ENCODE measurements at places on chromosomes 12 and 14.

DNA sequence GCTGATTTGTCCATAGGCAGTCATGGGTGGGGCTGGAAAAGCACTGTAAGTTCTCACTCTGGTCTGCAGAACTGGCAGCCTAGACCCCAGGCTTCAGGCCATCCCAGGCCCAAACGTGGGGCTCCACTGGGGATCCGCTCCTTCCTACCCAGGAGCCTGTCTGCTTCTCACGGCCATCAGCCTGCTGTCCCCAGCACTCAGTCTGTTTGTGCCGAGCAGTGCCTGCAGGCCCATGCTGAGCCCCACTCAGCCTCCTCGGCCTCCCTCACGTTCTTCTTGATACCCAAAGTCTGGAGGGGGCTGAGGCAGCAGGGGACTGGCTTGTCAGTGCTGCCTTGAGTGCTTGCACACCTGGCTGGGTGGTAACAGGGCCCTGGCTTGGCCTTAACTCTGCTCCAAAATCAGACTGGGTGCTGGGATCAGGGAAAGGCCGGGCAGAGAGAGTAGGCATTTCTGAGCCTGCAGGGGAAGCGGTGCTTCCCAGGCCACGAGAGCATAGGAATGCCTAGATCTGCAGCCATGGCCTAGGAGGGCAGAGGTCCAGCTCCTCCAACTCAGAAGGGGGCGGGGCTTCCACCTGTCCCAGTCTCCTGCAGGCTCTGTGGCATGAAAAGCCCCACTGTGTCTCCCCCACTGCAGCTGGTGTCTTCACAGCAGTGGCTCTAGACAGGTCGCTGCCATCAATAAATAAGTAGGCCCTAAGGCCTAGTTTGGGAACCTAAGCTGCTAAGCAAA, 772.4 kb upstream of the FBXO33 start:
- no peak for DNase-seq

GRCh38 chr14:32595497-32595896, 266.4 kb downstream of the AKAP6 start:
- DNase-seq, result no peak

- peak; percentile 59 for DNase-seq
Measured at GRCh38 chr12:31323391-31324115, 2.4 kb downstream of the SINHCAF start.

GRCh38 chr12:14952299-14952921, 9.0 kb downstream of the ARHGDIB start:
- peak; percentile 21 for DNase-seq

- no peak for DNase-seq
Measured at GRCh38 chr12:125245581-125246557, 180.6 kb downstream of the AACS start.

GRCh38 chr12:124906606-124907261, 7.7 kb downstream of the UBC start:
- DNase-seq, result peak; percentile 96

- DNase-seq, result peak; percentile 75
Measured at GRCh38 chr14:98138666-98139065, 1133.3 kb downstream of the BCL11B start.

GRCh38 chr14:99964979-99965378, 100.2 kb upstream of the EVL start:
- no peak for DNase-seq

DNA sequence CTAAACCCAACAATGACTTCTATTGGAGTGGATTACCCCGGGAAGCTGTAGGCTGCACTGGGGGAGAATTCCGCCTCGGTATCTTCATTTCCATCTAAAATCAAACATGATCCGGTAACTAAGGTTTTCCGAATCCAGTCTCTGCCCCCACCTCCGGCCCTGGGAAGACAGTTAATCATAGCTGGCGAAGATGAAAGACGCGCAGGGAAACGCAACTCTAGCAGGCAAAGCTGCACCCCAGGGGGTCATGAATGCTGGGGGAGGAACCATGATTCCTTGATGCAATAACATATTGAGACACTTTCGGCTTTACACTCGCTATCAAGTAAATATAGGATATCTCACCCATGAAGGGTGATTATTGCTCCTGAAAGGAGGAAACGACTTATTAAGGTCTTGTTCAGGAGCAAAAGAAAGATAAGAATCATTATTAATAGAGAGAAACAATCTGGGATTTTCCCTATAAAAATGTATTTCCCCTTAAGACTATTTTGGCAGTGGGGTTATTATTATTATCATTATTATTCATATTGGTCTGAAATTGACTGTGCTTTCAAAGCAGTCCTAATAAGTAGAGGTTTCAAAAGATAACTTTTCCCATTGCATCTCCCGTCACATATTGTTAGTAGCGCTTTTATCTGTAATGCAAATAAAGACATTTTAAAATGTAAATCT, 614.9 kb downstream of the VRK1 start:
- no peak for DNase-seq

GRCh38 chr14:91392623-91393303, 24.9 kb downstream of the CCDC88C start:
- DNase-seq, result no peak

DNA sequence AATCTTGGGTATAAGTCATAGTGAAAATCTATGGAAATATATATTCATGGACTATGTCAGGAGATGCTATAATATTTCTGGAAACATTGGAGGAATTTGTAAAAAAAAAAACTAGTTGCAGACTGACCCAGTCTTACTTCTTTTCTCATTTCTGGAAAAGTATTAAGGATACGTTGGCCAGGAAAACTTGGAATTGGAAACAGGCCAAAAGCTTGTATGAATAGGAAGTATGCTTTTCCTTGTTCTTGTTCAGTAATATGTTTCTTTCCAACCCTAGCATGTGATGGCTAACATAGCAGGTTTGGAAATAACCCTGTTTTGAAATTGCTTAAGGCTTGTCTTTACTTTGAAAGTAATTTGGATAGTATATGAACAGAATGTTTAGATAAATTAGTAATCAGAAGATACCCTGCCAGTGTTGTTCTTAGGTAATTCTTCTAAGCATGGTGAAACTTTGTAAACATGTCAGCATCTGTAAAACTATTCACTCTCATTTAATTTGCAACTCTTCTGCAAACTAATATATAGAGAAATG, 316.2 kb downstream of the NPAS3 start:
- DNase-seq, result no peak

DNA sequence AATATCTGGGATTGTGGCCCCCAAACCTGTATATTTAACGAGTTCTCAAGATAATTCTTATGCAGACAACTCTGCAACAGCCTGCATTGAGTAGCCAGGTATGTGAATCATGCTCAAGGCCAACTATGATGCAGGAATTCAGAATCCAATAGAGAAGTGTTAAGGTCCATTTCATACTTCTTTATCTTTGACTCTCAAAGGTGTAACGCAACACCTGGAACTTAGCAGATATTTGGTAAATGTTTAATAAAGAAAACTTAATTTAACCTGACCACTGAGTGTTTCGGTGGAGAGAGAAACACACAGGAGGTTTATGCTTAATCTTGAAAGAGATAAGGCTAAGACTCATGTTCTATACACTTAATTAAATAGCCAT, 156.5 kb upstream of the PLEKHG7 start:
- no peak for DNase-seq

DNA sequence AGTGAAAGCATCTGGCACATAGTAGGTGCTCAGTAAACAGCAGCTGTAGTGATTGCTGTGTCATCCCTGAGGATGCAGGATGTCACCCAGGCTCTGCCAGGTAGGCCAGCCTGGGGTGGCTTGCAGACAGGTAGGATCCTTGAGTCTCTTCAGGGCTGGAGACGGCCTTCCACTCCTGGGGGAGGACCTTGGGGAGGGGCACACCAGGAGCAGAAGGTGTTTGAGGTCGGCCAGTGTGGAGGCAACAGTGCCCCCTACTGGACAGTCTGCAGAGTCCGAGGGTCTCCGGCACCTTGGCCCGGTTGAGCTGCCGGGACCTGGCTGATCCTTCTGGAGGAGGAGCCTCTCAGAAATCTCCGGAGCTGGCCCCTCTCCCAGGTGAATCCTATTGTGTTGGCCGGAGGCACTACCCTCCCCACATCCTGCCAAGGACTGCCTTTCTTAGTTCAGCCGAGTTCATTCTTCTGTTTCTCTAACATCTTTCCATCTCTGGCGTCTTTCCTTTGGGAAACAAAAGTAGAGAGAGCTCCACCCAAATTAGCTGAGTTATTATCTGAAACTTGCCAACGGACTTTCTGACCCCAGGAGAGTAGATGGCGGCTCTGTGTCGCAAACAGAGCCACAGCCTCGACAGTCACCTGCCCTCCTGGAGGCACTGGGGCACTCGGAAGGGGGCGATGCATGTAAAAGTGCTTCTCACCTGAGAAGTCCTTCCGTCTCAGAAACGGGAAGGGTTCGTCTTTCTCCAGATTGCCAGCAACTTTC, 41.8 kb upstream of the CLMN start:
- peak; percentile 7 for DNase-seq

DNA sequence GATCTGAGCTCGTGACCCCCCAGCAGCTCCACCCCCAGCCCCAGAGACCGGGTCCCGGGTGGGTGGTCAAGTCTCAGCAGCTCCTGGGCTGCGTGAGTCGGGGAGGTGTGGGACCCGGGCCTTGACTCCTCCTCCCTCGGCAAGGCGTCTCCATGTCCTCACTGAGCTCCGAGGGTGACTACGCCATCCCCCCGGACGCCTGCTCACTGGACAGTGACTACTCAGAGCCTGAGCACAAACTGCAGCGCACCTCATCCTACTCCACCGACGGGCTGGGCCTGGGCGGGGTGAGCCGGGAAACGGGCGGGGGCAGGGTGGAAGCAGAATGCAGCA, 28.1 kb downstream of the PIGH start:
- DNase-seq, result no peak

- DNase-seq, result no peak
Measured at GRCh38 chr14:104562606-104563005, 17.0 kb upstream of the C14orf180 start.

GRCh38 chr12:57498132-57498502, 10.2 kb downstream of the MARS1 start:
- DNase-seq, result no peak

DNA sequence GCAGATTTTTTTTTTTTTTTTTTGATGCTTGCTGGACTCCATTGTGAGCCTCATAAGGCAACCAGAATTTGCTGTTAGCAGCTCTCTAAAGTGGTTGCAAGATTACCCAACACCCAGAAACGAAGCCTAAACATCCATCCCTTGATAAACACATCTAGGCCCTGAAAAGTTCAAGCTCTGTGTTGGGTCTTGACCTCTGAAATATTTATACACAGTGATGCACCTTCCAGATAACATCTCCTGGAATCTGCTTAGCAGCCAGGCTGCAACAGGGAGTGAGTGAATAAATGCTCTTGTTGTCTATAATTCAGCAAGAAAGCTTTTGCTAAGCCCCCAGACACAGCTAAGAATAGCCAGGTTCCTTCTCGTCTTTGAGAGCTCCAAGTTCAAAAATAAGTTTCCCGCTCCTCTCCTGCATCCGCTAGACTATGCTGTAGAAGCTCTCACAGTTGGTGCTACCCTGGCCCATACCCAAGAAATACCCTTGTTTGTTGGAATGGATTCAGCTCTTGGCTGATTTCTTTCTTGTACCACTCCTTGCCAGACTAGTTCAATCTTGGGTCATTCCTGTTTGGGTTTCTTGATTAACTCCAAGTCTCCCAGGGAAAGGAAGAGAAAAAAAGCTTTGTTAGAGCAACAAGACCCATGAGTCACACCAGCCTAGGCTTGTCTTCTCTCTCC, 610.6 kb upstream of the TBX3 start:
- DNase-seq, result no peak

GRCh38 chr12:101488469-101488868, 13.3 kb downstream of the SPIC start:
- DNase-seq, result no peak

DNA sequence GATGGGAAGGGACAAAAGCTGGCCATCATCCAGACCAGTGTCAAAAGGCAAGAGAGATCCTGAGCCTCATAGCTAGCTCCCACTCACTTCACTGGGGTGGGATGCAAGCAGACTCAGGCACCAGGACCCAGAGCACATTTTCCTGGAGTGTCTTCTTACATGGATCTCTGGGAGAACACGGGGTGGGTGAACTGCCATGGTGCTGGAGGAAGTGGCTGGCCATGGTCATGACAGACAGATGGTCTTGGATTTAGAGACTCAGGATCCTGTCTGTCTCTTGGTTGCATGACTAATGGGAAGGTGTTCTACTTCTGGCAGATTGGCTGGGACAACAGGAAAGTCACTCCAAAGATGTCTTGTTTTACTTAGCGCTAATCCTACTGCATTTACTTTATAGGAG, 311.5 kb downstream of the ATP23 start:
- no peak for DNase-seq

GRCh38 chr12:114166362-114166761, 200.2 kb upstream of the RBM19 start:
- DNase-seq, result no peak

DNA sequence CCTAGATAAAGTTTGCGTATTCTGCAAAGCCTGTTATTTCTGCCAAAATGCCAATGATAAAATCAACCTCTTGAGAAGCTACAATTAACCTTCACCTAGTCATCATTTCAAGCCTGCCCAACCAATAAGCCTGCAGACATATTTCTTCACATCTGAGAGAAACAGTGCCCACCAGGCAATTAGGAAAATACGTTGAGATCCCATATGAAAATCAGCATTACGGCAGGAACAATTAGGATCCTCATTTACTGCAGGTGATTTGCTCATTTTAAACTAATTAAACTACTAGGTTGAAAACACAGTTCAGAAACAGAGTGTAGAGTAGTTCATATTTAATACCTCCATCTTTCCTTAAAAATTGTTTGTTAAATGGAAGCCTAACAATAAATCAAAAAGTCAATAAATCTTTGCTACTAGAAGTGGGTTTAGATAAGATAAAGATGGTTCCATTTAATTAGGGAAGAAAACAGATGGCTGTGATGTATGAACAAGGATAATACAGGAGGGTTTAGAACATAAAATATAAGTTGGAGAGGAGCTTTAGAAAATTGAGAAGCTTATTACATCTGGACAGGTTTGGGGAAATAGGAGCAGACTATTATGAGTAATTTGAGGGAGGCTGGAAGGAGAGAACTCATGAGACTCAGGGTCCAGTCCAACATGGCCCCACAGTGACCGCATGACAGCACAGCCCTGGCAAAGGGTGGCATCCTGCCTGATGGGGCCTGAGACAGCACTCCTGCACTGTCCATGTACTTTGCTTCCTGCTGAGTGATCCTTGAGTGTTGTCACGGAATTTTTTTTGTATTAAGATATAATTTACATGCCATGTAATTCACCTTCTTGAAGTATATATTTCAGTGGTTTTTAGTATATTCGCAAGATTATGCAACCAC, 26.9 kb upstream of the PYGL start:
- DNase-seq, result no peak

DNA sequence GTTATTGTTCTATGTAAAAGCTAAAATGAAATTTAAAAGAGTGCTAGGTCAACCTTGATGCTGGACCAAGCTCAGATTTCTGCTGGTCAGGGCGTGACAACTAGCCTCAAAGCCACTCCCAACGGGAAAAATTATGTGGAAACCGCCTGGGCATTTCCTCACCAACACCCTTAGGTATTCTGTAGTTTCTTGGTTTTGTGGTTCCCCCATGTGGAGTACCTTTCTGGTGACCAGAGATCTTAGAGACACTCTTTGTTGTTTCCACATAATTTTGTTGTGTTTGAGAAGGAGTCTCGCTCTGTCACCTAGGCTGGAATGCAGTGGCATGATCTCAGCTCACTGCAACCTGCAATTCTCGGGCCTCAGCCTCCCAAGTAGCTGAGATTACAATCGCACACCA, 119.9 kb downstream of the DENND5B start:
- no peak for DNase-seq
